D341Med (cell line): ENCODE measurements at places on chromosomes 11 and 22.

DNA sequence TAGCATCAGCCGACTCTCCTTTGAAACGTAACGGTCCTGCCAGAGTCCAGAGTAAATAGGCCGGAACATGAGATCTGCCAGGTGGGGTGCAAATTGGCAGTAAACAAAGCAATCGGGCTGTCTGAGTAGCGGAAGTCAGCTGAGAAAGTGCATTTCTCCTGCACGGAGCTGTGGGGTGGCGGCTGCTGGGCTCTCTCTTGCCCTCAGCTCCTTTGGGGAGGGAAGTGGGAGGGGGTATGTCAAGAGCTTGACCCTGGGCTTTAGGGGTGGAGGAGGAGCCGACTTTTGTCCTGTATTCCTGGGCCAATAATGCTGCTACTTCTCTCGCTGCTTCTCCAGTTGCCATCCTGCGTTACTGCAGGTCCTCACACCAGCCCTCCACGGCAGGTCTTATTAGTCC, 11.6 kb downstream of the GRIK4 start:
- DNase-seq = no peak

DNA sequence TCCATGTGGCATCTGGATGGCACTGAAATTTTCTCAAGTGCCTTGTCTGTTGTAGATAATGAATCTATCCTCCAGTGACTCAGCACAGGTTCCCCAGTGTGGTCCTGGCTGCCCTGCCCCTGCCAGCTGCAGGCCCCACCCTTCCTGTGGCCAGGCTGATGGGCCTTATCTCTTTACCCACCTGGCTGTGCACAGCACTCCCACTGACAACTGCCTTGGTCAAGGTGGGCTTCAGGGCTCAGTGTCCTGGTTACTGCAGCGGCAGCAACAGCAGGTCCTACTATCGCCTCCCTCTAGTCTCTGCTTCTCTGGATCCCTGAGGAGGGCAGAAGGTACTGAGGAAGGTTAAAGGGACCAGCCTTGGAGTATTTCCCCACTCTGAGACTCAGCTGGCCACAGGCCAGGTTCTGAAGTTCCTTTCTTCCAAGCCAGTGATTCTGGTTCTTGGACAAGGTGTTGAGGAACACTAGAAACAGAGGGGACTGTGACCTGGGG, 3.1 kb downstream of the HMBS start:
- DNase-seq = no peak

DNA sequence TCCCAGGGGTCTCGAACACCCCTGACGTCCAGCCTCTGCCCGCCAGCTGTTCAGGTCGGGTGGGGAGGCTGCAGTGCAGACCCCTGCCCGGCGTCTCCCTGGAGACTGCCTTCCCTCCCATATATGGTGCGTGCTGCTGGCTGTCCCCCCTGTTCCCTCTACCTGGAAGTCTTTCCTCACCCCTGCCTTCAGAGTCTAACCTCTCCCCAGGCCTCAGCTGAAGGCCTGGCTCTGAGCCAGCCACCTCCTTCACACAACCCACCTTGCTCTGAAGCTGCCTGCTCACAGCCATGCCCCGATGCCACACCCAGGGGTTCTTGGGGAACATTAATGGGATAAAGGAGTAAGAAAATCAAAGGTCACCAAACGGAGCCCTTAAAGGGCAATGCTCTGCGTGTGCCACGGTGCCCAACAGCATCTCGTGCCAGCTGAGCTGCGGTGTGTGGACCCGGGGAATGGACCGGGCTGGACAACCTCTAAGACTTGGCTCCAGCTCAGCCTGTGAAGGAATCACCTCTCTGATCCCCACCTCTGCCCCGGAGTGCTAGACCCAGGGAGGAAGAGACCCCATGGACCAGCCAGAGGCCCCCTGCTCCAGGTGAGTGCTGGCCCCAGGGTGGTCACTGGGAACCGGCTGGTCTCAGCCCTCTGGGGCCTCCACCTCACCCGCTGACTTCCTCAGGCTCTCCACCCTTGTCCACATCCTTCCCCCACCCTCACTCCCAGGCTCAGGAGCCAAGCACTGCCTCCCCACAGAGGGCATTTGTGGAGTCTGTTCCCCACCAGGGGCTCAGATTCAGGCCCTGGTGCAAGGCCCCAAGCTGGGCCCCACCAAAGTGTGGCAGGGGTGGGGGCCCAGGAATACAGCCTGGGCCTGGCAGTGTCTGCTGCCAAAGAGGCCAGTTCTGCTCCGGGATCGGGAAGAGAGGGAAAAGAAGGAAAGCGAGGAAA, at the start of gene NLRP6:
Gene NLRP6, plus strand, starts transcription at position 407 of the 951 bp plus-strand sequence. Its CDS starts 163 bp downstream, at position 570.
- DNase-seq = peak; percentile 36

GRCh38 chr22:29748248-29748893, 18.4 kb downstream of the ZMAT5 start:
- peak; percentile 14 for DNase-seq

GRCh38 chr22:44920183-44920582, 89.6 kb downstream of the PHF21B start:
- no peak for DNase-seq

GRCh38 chr11:121890377-121890776, 225.6 kb downstream of the BLID start:
- DNase-seq = no peak
